Right lobe of liver (tissue), 6 donors: ENCODE measurements at places on chromosomes 4 and X. TPM values are rescaled to one million over a fixed set of nuclear protein-coding genes. Genes with fewer than 3 reads are reported as not detected.

- DNase-seq, result no peak
These were observed 18.0 kb downstream of the TBC1D9 start for GRCh38 chr4:140738139-140738538.

DNA sequence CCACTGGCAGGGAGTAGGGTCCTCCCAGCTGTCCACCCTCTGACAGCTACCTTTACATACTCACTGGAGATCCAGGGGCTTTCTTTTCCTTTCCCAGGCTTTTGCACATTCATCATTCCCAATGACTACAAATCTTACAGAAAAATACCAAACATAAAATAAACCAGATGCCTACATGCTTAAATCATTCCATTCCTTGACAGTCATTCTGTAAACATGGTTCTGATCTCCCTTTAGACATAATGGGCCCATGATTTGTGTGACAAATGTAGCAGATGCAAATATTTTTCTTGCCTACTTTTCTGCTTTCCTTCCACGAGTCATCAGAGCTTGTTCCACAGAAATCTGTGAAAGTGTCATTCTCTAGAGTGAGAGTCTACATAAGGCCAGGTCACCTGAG, 207.0 kb downstream of the IDS start:
- no peak for DNase-seq

DNA sequence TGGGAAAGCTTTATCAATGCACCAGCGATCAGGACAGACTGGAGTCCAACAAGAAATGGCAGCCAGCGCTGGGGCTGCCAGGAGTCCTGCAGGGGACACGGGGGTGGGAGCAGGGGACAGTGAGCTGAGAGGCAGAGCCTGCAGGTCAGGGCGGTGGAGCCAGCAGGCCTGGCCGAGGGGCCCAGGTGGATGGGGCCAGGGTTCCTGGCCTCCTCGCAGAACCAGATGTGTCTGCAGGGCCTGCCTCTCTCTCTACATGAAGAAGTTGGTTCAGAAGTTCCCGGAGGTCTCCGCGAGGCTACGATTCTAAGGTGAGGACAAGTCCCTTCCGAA, 63.6 kb downstream of the CPZ start:
- DNase-seq, result no peak

GRCh38 chrX:68832101-68832416, 3.2 kb downstream of the EFNB1 start:
- peak; percentile 60 for DNase-seq

DNA sequence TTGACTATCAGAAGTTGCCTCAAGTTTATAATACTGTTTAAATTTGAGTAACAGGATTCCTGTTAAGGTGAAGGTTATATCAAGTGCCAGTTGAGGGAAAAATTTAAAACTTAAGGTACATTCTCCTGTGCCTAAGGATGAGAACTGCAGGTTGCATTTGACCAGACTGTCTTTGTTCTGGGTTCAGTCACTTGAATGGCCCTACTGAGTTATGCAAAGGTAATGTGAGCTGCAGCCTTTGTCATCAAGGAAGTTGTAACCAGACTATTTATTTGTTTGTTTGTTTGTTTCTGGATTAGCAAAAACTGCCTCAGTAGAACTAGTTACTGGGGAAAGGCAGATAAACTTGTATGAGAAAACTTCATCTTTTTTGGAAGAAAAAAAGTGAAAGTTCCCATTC, 131.9 kb downstream of the ATOH1 start:
- no peak for DNase-seq

- no peak for DNase-seq
These were observed 25.1 kb downstream of the RRAGB start for GRCh38 chrX:55742649-55743048.

DNA sequence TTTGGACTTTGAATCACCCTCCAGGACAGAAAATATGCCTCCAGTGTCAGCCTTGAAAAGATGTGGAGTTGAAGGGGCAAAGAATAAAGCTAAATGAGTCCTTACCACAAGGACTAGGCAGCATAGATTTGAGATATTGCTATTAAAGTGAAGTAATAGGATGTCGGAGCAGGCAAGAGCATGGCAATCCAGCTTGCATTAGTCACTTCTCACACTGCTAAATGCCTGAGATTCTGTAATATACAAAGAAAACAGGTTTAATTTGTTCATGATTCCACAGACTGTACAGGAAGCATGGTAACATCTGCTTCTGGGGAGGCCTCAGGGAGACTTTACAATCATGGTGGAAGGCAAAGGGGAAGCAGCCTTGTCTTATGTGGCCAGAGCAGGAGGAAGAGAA, 109.8 kb upstream of the PCDH7 start:
- DNase-seq, result no peak

DNA sequence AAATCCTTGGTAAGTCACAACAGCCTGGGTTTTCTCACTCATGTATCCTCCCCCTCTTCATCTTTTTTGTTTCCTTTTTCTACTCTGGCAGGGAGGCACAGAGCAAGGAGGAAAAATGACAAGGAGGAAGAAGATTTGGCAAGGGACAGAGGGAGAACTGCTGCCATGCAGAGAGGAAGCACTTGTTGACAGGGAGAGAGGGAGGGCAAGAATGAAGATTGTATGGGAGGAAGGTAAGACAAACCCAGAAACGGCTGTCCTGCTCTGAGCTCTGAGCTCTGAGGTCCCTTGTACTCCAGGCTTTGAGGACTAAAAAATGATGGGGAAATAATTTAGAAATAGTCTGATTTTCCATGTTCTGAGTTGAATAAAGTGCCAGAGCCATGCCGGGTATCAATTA, 123.9 kb downstream of the DCHS2 start:
- no peak for DNase-seq

GRCh38 chr4:79255793-79256192, 70.1 kb downstream of the NAA11 start:
- no peak for DNase-seq

- DNase-seq, result no peak
These were observed 736.9 kb upstream of the MAGEB2 start for GRCh38 chrX:29478336-29479069.

GRCh38 chrX:48711929-48712505, 15.5 kb downstream of the SUV39H1 start:
- no peak for DNase-seq

DNA sequence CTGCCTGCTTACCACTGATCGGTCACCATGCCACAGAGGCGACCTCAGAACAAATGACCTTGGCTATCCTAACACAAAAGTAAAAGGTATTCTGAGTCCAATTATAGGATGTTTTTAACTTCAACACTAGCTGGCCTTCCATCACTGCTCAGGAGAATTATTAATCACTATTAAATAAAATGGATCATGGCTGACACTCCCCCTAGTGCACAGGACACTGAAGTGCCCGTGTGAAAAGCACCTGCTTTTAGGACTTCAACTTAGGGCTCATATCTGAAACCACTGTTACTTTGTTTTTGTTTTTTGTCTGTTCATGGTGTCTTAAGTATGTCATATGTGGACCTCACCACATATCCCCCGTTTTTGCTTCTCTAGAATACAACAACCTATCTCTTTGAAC, 33.9 kb downstream of the STX18 start:
- DNase-seq, result no peak

DNA sequence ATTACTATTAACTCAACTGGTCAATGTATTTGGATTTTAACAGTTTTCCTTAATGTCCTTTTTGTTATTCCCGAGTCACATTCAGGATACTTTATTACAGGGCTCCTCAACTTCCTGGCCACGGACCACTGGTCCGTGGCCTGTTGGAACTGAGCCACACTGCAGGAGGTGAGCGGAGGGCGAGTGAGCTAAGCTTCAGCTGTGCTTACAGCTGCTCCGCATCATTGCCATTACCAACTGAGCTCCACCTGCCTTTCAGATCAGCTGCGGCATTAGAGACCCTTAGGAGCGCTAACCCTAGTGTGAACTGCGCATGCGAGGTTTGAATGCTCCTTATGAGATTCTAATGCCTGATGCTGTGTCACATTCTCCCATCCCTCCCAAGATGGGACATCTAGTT, 591.7 kb downstream of the CCSER1 start:
- peak; percentile 6 for DNase-seq

GRCh38 chr4:6221851-6222760, 21.8 kb upstream of the JAKMIP1 start:
- DNase-seq, result peak; percentile 40

- DNase-seq, result no peak
These were observed 36.0 kb downstream of the SLC9A7 start for GRCh38 chrX:46722742-46723568.

GRCh38 chrX:73977542-73978169, 326.3 kb upstream of the ZCCHC13 start:
- DNase-seq, result no peak

- DNase-seq, result no peak
These were observed 171.9 kb downstream of the MAD2L1 start for GRCh38 chr4:119894650-119895208.

- no peak for DNase-seq
These were observed 159.8 kb downstream of the CPEB2 start for GRCh38 chr4:15162046-15162445.

DNA sequence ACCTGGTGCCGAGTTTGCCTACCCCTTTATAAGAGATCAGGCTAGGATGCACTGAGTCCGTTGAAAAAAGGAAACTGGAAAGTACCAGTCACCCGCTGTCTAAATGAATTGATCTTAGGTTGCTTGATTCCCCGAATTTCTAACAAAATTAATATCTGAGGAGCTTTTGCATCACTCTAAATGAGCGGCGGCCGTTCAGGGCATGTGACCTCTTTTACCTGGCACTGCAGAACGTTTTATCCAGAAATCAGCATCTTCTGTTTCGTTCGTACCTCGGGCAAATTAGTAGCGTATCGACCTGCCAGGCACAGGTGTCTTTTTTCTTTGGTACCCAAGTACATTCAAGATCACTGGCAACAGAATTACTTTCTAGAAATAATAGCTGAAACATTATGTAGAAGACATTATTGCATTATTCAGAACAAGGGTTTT, 876 bp downstream of the KLHL2 start:
- DNase-seq, result no peak

DNA sequence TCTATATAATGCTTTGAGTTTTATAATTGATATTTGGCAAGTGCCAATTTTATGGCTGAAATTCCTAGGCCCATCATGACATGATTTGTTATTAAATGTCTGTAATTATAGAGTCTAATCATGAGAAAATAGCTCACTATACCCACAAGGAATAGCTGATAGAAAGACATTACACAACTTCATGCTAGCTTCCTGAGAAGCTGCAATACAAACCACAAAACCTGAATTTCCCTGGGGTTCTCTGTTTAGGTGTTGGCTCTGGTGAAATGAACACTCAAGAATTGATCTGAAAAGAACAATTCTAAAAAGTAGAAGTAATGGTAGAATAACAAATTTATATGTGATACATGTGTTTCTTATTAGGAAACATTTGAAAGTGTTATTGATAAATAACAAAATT, 169.6 kb downstream of the GASK1B start:
- no peak for DNase-seq

DNA sequence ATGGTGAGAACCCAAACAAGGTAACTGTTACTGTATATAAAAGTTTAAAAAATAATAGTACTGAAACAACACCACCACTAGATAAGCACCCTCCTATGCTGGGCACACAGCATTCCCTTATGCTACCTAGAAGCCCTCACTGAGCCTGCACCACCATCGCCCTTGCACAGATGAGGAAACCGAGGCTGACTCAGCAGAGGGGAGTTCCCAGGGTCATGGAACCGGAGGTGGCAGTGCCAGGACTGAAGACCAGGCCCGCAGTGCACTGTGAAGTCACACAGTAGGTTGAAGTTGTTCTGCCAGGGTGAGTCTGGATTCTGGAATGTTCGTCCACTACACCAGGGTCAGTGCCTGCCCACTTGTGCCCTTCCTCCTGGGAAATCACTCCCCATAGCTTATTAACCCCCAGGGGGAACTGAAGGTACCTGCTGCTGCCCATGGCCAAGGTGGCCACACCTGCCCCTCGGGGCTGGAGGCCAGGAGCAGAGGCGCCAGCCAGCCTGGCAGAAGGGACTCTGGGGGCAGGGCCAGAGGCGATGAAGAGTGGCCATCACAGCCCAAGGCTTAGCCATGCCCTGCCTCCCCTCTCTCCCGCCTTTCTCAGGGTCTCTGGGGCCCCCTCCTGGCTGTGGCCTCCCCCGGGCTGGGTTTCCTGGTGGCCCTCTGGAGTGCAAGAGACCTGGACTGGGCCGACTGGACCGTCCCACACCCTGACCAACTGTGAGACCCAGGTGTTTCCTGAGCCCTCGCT, 15.1 kb upstream of the ABLIM2 start:
- no peak for DNase-seq

- DNase-seq, result no peak
These were observed 33.1 kb downstream of the MSL3 start for GRCh38 chrX:11791090-11791489.

DNA sequence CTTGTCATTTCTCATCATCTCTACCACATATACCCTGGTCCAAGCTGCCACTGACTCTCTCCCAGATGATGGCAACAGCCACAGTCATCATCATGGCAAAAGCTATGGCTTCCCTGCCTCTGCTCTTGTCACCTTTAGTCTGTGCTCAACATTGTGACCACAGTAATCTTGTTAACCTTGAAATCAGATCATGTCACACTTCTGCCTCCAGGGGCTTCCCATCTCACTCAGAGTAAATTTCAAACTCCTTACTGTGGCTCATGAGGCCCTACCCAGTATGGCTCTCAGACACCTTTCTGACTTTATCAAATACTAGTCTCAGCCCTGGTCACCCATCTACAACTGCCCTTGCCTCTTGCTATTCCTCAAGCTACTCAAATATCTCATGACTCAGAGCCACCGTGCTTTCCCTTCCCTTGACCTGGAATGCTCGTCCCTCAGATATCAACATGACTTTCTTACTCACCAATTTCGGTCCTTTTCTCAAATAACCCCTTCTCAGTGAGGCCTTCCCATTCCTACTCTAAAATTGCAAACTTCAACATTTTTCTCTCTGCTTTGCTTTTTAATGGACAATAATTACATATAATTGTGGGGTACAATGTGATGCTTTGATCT, 41.1 kb upstream of the STIM2 start:
- DNase-seq, result no peak

HSD17B13 gene
- total RNA-seq, result 27.1 TPM

CHIC1 gene
- total RNA-seq, result 0.87 TPM

SPANXA1 gene
- total RNA-seq, result not detected

PCSK1N gene
- not detected for total RNA-seq

SLC10A4 gene
- not detected for total RNA-seq

SPANXA2 gene
- not detected for total RNA-seq

TREX2 gene
- not detected for total RNA-seq

NEXMIF gene
- 0.02 TPM for total RNA-seq

ATP11C gene
- 28.2 TPM for total RNA-seq
